ENCODE measurements at places on chromosomes 12 and 14. TPM values are rescaled to one million over a fixed set of nuclear protein-coding genes. Genes with fewer than 3 reads are reported as not detected.

- no peak for DNase-seq
Observed at GRCh38 chr12:107393043-107393717, 292.4 kb upstream of the PWP1 start.

GRCh38 chr12:89977405-89978085, 268.9 kb upstream of the ATP2B1 start:
- DNase-seq, result no peak

DNA sequence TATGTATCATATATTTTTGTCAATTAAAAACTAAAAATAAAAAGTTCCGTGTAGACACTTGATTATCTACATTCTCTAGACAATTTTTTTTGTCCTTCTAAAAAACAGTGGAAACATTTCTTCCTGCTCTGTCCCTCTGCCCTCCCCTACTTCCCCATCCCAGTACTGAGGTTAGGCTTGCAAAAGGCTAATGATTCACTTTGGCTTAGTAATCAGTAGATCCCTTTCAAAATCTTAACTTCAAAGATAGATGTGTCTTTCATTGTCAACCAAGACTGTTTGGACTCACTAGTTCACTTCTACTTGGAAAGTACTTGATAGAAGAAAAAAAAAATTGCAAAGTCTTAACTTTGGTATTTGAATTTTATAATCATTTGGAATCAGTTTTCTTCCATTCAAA, 3.8 kb downstream of the SETD3 start:
- DNase-seq, result no peak

CLECL1 gene
- not detected for total RNA-seq

All from right atrium auricular region (tissue), 2 donors.